ENCODE measurements at places on chromosomes 13 and 19.

DNA sequence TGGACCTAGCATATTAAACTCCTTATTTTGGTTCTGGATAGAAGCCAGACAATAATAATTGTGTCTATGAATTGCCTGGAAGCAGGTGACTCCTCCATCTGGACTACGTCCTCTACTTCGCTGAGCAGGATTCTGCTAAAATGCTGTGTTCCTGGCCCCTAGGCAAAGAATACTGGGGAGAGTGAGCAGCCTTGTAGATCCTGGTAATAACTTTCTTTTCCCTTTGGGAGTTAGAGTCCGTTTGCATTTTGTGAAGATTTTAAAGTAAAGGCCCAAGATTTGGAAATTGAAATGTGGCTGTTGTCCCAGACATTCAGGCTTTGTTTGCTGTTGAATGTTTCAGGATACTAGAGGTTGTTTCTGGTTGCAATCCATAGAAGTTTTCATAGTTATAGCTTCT lies 511.9 kb upstream of the KLF12 start:
- DNase-seq = no peak

DNA sequence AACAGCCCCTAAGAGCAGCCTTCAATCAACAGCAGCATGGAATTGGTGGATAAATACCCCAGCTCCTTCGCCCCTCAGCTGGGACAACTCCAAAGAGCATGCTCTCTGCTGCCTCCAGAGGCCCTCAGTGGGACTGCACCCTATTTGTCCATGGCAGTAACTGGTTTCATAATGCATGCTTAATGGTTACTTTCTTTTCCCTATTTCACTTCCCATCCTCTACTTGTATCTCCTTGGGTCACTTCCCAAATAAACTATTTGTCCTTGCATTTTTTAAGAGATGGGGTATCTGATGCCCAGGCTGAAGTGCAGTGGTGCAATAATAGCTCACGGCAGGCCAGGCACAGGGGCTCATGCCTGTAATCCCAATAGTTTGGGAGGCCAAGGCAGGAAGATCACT lies 13.5 kb upstream of the TPM4 start:
- no peak for DNase-seq

DNA sequence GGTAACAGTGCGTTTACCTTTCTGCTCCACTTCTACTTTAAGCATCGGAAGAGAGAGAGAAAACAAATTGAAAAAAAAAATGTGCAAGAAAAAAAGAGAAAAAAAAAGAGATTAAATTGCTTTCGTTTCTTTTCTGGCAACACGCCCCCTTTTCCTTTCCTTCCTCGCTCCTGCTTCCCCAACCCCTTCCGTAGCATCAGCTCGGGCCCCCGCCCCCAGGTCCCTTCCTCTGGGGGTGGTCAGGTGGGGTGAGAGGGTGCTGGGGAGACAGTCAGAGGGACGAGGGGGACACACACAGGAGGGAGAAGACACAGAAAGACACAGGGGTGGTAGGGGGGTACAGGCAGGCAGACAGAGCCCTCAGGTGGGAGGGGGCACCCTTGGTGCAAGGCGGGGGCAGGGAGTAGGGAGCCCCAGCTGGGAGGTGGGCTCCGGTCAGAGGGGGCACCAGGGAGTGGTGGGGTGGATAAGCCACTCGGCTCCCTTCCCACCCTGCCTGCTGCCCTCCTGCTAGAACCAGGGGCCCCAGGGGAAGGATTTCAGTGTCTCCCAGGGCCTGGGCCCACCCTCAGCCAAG lies 30.7 kb upstream of the ASF1B start:
- no peak for DNase-seq

DNA sequence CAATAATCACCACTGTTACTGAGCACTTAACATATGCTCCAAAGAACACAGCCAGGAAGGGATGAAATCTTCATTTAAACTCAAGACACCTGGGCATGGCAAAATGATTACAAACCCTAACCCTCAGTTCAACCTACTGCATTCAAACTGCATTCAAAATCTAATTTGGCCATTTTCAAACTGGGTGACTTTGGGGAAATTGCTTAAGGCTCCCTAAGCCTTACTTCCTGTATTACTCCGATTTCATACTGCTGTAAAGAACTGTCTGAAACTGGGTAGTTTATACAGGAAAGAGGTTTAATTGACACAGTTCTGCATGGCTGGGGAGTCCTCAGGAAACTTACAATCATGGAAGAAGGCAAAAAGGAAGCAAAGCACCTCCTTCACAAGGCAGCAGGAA lies 50.4 kb downstream of the CBY2 start:
- DNase-seq = no peak

GRCh38 chr19:679418-680286 lies 3.5 kb downstream of the FSTL3 start:
- DNase-seq = no peak
